Smooth muscle cell of bladder (primary cell): ENCODE measurements at places on chromosomes 7 and 10. TPM values are rescaled to one million over a fixed set of nuclear protein-coding genes. Genes with fewer than 3 reads are reported as not detected.

HTRA1 gene
- 142 and 218 TPM in 2 replicates for total RNA-seq

UCMA gene
- not detected in 2 replicates for total RNA-seq

UCN3 gene
- total RNA-seq: not detected in 2 replicates

PRPS1L1 gene
- total RNA-seq: 0.09 TPM in 1 of 2 replicates, not detected in the other

SNX13 gene
- total RNA-seq: 38.4 and 40.0 TPM in 2 replicates

NCF1 gene
- total RNA-seq: under 0.01 and 0.09 TPM in 2 replicates

EEF1AKMT2 gene
- total RNA-seq: 17.6 and 19.9 TPM in 2 replicates

AOAH gene
- not detected in 2 replicates for total RNA-seq

SLC29A3 gene
- total RNA-seq: 1.1 and 1.5 TPM in 2 replicates

ARL3 gene
- total RNA-seq: 8.5 and 8.9 TPM in 2 replicates

ITPRIP gene
- total RNA-seq: 9.6 and 10.7 TPM in 2 replicates

AFAP1L2 gene
- 0.09 and 0.14 TPM in 2 replicates for total RNA-seq

SSBP1 gene
- total RNA-seq: 137 and 162 TPM in 2 replicates

PRSS2 gene
- not detected in 2 replicates for total RNA-seq

ZNF117 gene
- 3.4 and 3.6 TPM in 2 replicates for total RNA-seq

SDK1 gene
- total RNA-seq: 4.1 and 6.5 TPM in 2 replicates

PAX4 gene
- not detected in 2 replicates for total RNA-seq

STYXL1 gene
- 56.9 and 65.8 TPM in 2 replicates for total RNA-seq

RELN gene
- 0.43 and 0.74 TPM in 2 replicates for total RNA-seq

TMEM229A gene
- total RNA-seq: not detected in 2 replicates

CABCOCO1 gene
- total RNA-seq: 0.83 and 1.6 TPM in 2 replicates

MOGAT3 gene
- total RNA-seq: not detected in 2 replicates

AMPH gene
- total RNA-seq: 3.4 and 4.0 TPM in 2 replicates

ACTL6B gene
- total RNA-seq: not detected in 2 replicates

PRLHR gene
- not detected in 2 replicates for total RNA-seq

CHN2 gene
- total RNA-seq: 0.71 and 2.1 TPM in 2 replicates

ABCB1 gene
- 0.65 and 1.7 TPM in 2 replicates for total RNA-seq
